ENCODE measurements at places on chromosomes 7 and 10.

GRCh38 chr7:11570922-11571550 is 261.0 kb downstream of the THSD7A start:
- no peak for DNase-seq

GRCh38 chr10:70585578-70586169 is 16.9 kb downstream of the PRF1 start:
- DNase-seq: no peak

- no peak for DNase-seq
Observed at GRCh38 chr7:117135553-117135891, 182.2 kb downstream of the ST7 start.

- DNase-seq: no peak
Observed at GRCh38 chr10:59672150-59672875, 37.3 kb downstream of the SLC16A9 start.

GRCh38 chr10:37263304-37263703 is 137.9 kb downstream of the ANKRD30A start:
- no peak for DNase-seq

- no peak for DNase-seq
Observed at GRCh38 chr7:71243736-71244410, 111.9 kb downstream of the GALNT17 start.

DNA sequence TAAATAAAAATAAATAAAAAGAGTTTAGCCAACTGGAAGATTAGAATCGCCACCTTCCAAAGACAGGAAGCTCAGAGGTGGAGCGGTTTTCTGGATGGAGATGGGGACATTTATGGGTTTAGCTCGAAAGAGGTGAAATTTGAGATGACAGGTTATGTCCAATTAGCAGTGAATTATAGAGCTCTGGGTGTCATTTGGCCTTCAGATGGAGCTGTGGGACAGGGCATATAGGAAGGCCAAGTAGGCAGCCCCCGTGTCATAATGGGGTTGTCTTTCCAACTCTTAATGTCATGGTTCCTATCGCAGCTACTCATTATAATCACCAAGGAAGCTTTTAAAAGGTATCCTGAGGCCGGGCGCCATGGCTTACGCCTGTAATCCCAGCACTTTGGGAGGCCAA is 21.0 kb upstream of the EEPD1 start:
- no peak for DNase-seq

DNA sequence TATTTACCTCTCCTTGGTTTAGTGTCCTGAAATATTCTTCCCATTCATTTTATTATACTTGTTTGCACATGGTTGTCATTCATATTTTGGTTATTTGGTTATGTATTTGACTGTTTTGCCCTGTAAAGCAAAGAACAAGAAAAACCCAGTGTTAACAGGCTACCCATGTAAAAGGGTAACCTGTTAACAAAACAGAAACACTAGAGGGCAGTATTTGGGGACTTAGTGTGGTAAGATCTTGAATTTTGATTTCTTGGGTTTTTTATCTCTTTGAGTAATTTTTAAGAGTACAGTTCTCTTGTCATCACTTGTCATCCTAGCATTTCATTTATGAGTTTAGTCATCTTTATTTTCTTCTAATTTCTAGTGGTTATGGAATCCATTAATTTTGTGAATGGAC is 51.3 kb downstream of the POLL start:
- no peak for DNase-seq

- DNase-seq: no peak
Observed at GRCh38 chr10:11297136-11297535, 279.5 kb downstream of the CELF2 start.

GRCh38 chr7:89618274-89618673 is 536.0 kb upstream of the STEAP1 start:
- DNase-seq: no peak

- peak; percentile 14 for DNase-seq
Observed at GRCh38 chr10:91551856-91552255, 81.0 kb downstream of the PPP1R3C start.

DNA sequence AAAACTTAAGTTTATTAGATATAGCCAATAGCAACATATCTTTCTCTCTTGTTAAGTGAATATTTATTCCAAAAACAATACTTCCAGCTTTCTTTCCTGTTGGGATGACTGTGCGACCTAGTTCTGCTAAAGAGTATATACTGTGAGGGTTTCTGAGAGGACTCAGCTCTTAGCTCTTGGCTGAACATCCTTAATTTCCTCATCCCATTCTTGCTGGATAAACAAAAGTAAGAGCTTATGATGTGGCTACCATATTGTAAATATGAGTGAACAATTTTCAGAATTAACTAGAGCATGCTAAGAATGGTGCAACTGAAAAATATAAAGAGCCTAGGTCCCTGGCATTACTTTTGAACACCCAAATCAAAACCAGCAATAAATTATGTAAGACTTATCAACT is 279.5 kb upstream of the GNAI1 start:
- no peak for DNase-seq

GRCh38 chr10:48213047-48213446 is 61.4 kb downstream of the FRMPD2 start:
- DNase-seq: no peak

DNA sequence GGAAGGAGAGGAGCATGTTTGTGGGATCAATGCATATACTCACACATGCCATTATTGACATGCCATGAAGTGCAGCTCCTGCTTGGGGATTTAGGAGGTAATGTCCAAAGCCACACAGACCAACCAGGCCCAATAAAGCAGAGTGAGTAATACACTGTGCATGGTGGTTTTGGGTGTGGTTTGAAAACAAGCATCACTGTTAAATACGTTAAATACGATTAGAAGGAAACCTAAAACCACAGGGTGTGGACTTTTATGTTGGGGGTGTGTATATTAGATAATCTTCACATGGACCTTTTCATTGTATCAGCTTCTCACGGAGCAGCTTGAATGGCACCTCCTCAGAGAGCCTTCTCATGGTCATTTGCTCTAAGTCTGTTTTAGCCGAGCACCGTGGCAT is 10.4 kb upstream of the EIF3A start:
- DNase-seq: peak; percentile 73

- DNase-seq: no peak
Observed at GRCh38 chr7:155975490-155975889, 163.2 kb upstream of the SHH start.

- DNase-seq: peak; percentile 31
Observed at GRCh38 chr10:11685787-11686218, 56.4 kb upstream of the ECHDC3 start.

GRCh38 chr7:12549106-12549505 is 21.4 kb upstream of the SCIN start:
- no peak for DNase-seq

DNA sequence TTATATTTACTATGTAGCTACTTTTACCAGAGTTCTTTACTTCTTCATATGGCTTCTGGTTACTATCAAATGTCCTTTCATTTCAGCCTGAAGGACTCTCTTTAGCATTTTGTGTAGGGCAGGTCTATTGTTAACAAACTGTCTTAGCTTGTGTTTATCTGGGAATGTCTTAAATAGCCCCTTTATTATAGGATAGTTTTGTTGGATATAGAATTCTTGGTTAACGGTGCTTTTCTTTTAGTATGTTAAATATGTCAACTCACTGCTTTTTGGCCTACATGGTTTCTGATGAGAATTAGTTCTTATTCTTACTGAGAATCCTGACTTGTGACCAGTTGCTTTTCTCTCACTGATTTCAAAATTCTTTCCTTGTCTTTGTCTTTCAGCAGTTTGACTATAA is 169.0 kb downstream of the ADK start:
- no peak for DNase-seq

GRCh38 chr7:14497390-14497789 is 405.2 kb downstream of the DGKB start:
- DNase-seq: no peak

- peak; percentile 32 for DNase-seq
Observed at GRCh38 chr7:26856176-26856985, 8.0 kb downstream of the SKAP2 start.

DNA sequence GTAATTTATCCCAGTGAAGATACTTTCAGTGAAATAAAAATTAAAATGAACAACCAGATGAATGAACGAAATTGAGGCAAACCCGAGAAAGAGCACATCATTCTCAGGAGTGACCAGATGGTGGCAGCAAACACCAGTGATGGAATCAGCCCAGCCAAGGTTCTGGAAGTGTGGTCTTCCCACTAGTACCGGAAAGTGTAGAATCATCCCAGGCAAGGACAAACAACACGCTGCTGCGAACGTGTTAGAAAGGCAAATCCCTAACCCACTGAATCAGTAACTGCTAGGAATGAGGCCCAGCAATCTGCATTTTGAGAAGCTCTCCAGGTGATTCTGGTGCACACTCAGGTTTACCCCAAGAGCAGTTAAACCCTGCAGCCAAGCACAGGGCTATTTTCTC is 15.5 kb upstream of the SLC18A3 start:
- DNase-seq: peak; percentile 44

DNA sequence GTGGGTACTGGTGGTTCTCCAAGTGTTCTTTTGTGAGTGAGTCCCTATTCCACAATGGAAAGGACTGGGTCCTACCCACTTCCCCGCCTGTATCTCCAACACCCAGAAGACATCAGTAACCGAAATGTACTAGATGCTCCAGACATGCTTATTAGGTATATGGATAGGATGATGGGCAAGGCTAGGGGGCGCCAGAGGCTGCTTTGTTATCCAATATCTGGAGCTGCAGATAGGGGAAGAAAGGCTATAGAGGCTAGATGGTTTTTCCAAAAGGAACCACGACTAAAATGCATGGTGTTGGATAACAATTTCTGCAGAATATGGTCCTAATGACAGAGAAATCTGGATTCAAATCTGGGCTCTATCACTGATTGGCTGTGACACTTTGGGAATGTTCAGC is 56.2 kb upstream of the TM9SF3 start:
- peak; percentile 11 for DNase-seq

All from NCI-H226 (cell line).